GM19239 (cell line): ENCODE measurements at places on chromosomes 6 and 20.

DNA sequence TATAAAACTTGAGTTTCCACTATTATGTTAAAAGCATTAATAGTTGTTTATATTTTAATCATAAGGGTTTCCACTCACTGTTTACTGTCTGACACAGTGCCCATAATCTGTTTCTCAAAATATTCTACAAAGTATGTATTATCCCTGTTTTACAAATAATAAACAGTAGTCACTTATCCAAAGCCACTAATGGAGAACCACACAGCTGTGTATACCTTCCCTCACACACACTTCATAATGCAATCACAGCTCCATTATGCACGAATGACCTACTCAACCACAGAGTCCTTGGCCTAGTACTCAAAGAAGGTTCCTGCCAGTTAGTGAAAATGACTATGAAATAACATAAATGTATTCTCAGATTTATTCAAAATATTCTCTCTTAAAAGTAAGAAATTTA lies 103.1 kb downstream of the EPB41L2 start:
- DNase-seq = no peak

DNA sequence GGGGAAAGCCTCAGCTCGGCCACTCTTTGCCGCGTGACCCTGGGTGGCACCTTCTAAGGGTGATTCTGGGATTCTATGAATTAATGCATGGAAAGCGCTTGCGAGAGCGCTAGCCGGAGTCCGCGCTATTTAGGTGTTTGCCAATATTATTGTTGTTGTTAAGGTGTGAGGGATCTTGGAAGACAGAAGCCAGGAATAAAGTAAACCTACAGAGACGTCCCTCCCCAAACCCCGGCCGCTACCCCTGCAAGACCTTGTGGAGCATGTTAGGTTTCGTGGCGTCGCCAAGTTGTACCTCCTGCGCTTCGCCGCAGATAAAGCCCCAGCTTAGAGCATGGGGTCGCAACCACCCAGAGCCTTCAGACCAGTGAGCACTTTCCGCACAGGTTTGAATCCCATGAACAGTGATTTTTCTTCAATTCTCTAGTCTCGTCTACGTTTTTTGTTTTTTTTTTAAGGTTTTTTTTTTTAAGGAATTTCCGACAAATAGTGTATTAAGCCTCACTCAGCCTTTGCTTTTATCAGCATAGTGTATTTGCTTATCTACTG lies 16.9 kb upstream of the ZSCAN9 start:
- no peak for DNase-seq

- DNase-seq = no peak
These were observed 73.9 kb downstream of the DHX35 start for GRCh38 chr20:39036011-39036410.

DNA sequence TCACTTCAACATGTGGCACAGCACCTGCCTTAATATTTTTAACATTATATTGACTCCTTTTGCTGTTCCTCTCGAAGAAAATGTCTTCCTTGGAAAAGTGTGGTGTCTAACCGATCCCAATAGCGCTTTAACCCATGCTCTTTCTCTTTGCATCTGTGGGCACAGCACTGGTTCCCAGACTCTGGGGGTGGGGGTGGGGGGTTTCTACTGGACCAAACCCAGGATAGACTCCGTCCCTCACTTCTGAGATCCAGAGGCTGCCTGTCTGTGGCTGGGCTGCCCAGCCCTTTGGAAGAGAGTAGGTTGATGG lies 3.9 kb upstream of the ZNF292 start:
- no peak for DNase-seq
